ENCODE measurements at places on chromosomes 6 and 20.

GRCh38 chr6:15401120-15401519 is 155.3 kb downstream of the JARID2 start:
- DNase-seq = no peak

DNA sequence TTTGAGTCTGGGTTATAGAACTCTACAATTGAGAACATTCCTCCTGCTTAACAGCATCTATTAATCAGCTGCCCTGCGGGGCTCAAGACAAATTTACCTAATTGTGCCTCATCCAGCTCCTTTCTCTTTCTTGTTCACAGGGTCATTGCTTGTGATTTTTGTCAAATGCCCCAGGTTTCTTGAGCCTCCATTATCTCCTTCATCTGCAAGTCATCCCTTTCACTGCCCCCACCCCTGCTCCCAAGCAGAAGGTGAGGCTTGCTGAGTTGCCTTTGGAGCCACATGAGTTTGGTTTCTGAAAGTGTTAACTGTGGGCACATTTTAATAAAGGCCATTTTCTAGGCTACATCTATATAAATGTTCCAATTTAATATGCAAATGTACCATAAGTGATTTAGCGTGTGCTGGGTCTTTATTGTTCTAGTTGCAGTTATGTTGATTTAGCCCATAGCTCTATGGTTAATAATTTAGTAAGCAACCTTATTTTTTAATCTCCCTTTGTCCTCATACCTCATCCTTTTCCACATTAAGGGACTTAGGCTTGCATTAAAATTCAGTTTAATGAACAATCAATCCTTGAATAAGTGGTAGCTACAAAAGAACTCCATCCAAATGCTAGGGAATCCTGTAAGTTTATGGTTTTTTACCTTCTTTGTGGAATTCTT is 56.1 kb downstream of the VSTM2L start:
- DNase-seq = no peak

GRCh38 chr6:107794771-107795170 is 29.3 kb downstream of the SCML4 start:
- no peak for DNase-seq

GRCh38 chr6:51163843-51164529 is 345.3 kb downstream of the TFAP2B start:
- no peak for DNase-seq

DNA sequence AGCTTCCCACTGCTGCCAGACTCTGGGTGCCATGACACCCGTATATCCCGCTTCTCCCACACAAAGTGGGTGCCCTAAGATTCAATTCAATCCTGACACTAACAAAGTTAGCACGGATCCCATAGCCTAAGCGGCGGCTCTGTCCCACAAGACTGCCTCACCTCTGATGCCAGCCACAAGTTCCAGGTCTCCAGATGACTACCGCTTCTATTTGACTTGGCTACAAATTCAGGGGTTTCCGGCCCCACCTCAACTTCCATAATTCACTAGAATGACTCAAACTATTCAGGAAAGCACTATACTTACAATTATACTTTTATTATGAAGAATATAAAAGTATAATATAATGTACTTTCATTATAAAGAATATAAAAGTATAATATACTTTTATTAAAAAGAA is 24.8 kb upstream of the SLC22A23 start:
- no peak for DNase-seq

- DNase-seq = no peak
Observed at GRCh38 chr20:36085686-36086267, 68.8 kb upstream of the EPB41L1 start.
